Progenitor cell of endocrine pancreas (in vitro differentiated cells): ENCODE measurements at places on chromosomes 7 and 10.

DNA sequence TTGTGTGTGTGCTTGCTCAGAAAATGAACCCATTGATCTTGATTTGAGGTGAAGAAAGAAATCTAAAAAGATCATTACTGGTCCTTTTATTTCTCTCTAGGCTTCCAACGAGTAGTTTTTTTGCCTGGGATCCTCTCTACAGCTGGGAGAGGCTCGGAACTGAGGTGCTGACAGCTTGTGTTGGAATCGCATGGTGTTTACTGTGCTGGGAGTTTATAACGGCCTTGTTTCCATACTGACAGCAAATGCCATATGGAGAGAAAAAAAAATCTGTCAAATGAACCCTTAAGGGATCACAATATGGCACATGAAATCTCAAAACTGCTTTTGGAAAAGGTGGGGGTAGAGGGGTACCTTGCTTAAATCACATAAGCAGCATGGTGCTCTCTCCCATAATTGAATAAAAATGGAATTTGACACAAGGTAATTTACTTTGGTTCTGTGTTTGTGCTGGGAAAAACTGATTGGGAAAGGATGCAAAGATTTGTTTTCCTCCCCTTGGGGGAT, 165.0 kb downstream of the RGS10 start:
- no peak for DNase-seq

DNA sequence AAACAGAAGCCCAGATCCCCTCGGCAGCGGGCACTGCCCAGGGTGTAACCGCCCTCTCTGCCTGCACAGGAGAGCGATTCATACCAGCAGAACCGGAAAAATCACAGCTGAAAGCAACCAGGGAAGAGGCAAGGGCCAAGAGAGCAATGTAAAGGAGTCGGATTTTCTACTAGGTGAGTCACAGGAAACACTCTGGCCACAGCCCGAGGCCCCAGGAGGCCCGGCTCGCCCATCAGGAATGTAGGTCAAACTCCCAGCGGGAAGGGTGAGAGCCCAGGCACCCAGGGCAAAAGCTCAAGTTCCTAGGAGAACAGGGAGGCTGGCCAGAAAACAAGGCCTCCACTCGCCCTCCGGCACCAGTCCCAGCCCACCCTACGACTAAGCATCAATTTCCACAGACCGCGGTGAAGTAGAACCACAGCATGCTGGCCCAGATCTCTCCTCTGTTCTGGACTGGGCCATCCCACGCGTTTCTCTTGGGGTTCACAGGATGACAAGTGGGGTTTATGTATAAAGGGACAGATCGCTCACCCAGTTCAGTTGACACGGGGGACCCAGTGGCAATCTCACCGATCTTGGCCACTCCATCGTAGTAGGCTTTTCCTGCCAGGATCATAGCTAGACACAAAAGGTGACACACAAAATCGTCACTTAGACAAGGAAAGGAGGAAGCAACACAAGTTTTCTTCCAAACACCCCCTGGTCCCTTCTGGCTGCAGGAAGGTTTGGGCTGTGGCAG, 46.2 kb downstream of the BAIAP2L1 start:
- DNase-seq: no peak

GRCh38 chr7:155803418-155804376, 8.6 kb downstream of the SHH start:
- no peak for DNase-seq

DNA sequence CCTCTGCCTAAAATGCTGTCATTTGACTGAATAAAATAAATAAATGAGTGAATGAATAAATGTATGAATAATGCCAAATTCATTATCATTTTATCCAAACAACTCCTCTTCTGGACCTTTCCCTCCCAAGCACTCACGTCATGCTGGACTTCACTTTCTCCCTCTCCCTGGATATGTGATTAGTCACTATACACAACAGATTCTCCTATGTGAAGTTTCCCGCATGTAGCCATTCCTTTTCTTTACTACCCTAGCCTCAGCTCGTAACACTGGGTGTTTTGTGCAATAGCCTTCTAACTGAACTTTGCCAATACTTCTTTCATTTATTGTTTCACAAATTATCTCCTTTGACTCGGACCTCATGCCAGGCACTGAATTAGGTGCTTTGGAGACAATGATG, 87.6 kb upstream of the IL6 start:
- no peak for DNase-seq

DNA sequence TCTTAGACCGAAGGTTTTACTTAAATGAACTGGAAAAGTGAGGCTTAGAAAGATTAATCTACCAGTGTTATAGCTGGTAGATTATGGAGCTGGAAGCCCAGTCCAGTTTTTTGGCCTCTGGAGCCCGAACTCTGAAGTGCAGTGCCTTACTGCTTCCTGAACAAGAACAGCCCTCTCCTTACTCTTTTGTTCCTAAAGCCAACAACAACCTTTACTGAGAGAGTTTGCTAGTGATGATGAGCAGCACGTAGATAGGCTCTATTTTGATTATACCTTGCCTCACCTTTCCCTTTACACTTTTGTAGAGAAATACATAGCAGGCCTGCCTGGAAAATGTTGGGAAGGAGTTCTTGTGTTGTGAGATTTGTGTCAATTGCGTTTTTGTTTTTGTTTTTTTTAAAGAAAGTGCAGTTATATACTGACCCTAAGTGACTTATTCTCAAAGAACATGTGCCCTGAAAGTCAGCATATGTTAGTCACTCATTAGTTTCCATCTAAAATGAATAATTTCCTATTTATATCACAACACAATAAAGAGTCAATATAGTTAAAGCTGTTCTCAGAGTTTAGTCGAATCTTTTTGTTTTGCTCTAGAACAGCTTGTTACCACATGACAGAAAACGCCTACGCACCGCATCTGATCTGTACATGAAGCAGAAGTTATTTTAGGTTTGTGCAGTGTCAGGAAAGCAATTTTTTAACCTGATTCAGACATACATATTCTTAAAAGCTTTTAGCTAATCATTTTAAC, 33.0 kb downstream of the PLEKHA1 start:
- no peak for DNase-seq

- no peak for DNase-seq
Observed at GRCh38 chr10:71067098-71067740, 145.2 kb upstream of the UNC5B start.

GRCh38 chr10:70191161-70191971, 21.1 kb upstream of the SAR1A start:
- no peak for DNase-seq

DNA sequence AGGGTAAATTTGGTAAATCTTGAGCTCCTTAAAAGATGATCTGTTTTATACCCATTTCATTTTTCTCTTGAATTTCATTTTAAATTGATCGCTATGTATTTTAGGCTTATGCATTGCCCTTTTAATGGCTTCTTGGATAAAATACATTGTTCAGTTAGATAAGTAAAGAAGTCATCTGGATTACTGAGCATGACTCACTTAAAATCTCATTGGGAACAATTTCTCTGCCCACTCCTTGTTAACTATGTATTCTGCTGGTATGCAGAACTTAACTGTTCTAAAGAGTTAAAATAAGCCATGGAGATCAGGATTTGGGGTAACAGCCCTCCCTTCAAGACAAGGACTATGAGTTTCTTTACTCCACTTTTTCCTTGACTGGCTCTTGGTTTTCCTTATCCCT, 134.2 kb downstream of the SND1 start:
- DNase-seq: no peak

DNA sequence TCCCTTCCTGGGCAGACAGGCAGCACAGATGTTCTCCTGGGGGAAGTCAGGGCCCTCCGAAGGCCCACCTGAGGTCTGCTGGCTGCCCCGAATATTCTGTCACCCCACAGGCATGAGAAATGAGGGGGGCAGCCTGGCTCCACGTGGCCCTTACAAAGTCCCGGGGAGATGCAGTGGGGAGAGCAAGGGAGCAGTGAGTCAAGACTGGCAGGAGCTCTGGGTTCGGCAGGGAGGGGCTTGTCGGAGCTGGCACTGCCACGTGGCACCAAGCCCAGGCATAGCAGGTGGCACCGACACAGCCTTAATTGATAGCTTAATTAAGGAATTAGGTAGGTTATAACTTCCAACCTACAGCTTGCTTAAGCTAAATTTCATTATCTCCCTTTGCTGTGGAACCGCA, 163.9 kb downstream of the USP6NL start:
- DNase-seq: no peak

DNA sequence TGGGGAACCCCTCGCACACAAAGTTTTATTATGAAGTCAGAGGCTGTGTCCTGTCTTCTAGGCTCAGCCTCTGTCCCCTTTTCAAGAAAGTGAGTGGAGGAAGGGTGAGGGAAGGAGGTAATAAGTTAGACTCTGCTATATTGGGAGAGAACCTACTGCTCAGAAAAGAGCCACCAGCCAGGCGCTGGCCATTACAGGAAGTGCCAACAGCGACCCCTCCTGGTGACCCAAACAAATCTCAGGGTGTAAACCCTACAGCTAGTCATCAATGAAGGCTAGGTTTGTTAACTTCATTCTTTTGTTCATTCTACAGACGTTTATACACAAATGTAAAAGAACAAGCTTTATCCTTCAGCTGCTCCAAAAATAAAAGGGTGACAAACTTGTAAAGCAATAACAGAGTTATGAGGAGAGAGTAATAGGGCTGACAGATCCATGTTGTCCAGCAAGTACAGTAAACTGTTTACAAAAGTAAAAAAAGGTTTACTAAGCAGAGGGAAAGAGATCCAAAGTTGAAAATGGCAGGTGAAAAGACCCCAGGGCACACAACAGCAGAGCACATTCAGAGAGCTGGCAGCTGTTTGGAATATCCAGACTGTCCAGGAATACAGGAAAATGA, 82.7 kb downstream of the FAM204A start:
- peak; percentile 40 for DNase-seq
